CD8-positive, alpha-beta memory T cell (primary cell): ENCODE measurements at places on chromosomes 16 and 17. TPM values are rescaled to one million over a fixed set of nuclear protein-coding genes. Genes with fewer than 3 reads are reported as not detected.
A peak's percentile ranks its signal among the peaks of the same experiment; 100 is the strongest.

The TLCD3B gene
- not detected for polyA plus RNA-seq

DNA sequence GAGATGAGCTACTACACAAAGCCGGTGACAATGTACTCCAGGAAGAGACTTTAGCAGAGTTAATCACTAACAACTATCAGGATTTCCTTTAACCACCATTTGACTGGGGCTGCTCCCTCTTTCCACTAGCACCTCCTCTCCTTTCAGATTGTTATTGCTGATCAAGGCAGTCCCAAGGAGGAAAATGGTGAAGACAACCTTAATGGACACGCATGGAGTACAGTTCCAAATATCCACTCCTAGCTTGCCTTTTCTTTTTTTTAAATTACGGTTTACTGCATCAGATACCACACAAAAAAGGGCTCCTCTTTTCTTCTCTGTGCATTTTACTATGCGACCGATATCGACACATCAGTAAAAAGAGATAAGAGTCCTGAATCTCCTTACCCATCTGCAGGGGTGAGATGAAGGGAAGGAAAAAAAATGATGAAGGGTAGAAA lies 30.9 kb downstream of the FAM222B start:
- no peak for DNase-seq

DNA sequence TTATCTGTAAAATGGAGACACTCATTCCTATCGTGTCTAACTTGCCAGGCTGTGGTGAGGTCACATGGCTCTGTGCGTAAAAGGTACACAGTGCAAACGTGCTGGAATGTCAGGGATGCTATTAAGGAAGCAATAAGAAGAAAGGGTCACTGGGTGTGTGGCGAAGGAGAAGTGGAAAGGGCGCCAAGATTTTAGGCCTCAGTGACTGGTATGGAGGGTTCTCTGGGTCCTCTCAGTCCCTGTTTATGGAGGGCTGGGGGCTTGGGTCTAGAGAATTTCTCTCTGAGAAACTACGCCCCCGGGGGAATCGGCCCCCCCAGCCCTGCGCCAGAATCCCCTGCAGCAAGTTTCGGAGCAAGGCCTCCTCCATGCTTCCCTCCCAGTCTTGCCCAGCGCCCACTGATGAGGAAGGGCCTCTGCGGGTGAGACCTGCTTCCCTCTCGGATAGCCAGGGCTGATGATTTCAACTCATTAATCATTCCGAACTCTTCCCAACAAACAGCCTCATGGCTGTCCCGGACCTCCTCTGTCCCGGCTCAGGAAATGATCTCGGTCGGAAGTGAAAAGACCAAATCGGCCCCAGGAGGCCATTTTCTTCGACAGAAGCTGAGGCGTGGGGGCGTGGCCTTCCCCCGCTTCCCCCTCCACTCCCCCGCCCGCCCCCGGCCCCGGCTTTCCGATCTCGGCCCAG lies 1.2 kb upstream of the HEXIM1 start:
- peak; percentile 58 for DNase-seq

GRCh38 chr17:80860101-80860671 lies 131.5 kb upstream of the CHMP6 start:
- no peak for DNase-seq

DNA sequence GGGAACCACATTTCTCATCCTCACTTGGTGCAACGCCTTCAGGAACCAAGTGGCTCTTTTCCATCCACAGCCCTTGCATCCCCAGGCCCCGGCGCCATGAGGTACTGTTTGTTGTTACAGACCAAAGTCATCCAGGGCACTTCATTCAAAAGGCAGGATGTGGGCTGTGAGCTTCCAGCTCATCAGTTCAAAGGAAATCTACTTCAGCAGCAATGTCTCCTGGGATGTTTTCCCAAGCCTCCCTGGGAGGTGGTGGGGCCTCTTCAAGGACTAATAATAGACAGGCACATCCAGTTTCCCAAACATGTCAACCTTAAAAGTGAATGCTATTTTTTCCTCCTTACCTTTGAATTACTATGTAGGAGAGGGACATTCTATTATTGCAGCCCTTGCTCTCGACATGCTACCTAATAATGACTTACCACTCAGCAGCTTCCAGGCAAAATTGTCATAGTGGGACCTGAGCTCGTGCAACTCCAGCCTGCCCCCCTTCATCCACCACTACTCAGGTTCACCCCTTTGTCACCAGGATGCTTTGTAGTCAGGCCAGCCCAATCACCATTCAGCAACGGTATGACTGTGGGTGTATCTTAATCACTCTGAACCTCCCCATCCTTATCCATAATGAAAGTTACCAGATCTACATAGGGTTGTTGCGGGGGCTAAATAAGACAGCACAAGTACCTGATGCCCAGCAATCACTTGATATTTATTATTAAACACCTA lies 1.7 kb upstream of the PRKCB start:
- no peak for DNase-seq

- no peak for DNase-seq
Observed at GRCh38 chr17:238964-239259, 57.5 kb upstream of the DOC2B start.

DNA sequence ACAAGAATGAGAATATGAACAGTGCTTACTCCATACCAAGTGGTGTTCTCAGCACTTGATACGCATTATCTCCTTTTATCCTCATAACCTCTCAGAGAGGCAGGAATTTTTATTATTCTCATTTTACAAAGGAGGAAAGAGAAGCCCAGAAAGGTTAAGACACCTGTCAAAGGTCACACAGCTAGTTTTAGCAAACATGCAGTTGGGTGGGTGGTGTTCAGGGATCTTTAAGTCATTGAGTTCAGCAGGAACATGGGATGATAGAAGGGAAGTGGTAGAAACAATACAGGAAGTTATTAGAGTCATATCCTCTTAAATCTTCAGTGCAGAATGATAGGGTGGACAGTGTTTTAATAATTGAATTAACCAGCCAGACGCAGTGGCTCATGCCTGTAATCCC lies 95.4 kb downstream of the IRX3 start:
- DNase-seq = no peak

DNA sequence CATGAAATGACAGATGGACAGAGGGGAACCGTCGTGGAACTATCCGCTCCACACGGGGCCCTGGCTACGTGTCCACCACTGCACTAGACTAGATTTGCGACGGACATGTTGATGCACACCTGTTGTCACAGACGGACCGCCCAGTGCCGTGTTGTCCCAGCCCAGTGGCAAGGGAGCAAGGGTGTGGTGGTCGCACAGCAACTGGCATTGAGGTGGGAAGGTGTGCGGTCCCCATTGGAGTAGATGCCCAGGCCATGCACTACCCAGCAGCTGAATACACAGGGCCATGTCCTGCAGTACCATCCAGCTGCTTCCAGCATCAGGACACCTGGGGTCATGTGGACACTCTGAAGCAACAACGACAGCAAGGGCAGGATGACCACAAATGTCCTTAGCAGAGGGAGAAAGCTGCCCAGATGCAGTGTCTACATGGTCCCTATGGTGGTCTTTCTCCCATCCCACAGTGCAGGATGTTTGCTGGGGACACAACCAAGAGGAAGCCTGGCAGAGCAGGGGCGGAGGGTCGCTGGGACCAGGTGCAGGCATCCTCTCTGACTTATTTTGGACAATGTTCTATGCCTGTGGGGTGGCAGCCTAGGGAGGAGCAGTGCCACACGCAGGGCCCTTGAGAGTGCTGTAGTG lies 8.8 kb downstream of the FOXF1 start:
- no peak for DNase-seq

- DNase-seq = no peak
Observed at GRCh38 chr16:6643080-6643686, 689.5 kb upstream of the RBFOX1 start.

DNA sequence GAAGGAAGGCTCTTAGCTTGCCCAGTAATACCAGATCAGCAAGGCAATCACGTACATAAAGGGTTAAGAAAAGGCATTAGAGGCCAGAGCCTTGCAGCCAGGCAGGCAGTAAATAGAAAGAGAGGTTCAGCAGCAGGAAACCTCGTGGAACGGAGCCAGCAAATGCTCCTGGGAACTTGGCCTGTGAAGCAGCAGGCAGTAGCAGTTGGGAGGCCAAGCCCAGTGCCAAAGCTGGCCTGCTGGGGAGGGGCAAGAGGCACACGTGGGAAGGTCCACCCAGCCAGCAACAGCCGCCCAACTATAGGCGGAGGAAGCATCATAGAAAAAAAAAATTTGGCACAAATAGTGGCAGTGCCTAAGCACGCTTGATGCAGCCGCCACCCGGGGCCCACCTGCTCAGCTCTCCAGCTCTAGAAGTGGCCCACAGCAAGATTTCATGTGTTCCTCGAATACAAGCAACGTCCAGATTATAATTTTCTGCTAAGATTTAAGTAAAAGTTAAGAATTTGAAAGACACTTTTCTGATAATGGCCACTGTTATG lies 2339.5 kb downstream of the TP53TG3F start:
- DNase-seq = no peak

- no peak for DNase-seq
Observed at GRCh38 chr16:27595993-27596392, 46.0 kb downstream of the KATNIP start.

DNA sequence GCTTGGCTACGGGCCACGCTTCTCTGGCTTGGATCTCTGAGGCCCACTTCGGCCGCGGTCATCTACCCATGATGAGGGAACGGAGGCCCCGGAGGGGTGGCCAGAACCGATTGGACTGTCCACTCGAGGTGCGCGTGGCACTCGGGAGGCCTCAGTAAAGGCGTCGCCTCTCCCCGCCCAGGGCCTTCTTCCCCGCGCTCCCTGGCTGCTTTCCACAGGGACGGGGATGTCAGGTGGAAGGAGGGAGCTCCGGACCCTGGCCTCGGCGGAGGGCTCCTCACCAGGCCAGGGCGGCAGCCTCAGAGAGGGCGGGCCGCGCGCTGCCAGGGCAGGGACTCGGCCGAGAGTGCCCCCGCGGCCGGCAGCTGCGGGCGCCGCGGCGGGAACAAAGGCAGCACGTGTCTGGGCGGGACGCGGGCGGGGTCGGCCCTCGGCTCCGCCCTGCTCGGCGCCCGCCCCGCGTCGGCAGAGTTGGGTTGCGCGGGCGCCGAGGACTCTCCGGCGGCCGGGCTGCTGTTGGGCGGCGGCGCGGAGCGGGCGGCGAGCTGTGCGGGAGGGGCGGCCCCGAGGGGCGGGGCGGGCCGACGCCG lies 587 bp upstream of the CDK5R1 start:
- peak; percentile 72 for DNase-seq

The CLEC10A gene
- polyA plus RNA-seq = not detected

The EMP2 gene
- polyA plus RNA-seq = not detected

DNA sequence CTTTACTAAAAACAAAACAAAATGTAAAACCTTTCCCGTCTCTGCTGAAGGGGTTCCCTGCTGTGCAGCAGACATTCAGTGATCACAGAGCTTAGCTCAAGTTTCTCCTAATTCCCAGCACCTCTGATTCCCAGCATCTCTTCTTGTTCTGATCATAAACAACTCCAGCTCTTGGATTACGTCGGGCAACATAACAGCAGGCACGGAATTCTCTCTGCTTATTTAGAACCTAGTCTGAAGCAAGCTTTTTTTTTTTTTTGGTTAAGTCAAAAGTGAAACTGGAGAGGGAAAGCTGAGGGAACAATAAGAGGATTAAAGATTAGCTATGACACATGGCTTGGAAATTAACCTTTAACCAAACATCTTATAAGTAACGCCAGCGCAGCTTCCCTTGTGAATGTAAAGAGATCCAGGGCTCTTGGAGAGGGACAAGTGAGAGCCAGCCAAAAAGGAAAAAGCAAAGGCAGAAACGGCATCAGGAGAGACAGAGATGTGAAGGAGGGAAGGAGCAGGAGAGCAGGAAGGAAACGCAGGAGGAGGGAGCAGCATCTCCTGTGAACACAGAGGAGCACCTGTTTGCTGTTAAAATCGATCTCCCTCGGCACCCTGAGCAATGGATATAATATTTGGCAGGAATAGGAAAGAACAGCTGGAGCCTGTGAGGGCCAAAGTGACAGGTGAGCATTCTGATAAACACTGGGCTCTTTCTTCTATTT lies at the start of gene BCO1:
BCO1 (plus strand) TSS at position 394 of the 716 bp plus-strand sequence; CDS start at position 614, 220 bp downstream.
- no peak for DNase-seq

DNA sequence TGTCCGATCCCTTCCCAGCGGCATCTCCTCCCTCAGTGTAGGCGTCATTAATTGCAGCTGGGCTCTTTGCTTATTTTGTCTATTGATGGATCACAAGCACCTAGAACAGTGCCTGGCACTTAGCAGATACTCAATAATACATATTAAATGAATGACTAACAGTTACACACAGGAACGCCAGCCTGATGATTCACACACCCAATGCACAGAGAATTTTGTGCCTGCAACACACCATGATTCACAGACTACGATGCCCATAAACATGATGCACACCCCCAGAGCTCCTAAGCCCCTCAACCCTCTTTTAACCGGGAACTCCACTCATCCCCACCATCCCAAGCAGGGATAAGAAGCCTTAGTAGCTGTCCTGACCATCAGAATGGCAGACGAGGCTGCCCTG lies 66.6 kb upstream of the TMEM97 start:
- no peak for DNase-seq

The C17orf50 gene
- polyA plus RNA-seq = not detected

The TBC1D26 gene
- polyA plus RNA-seq = 0.23 TPM

The CD300C gene
- polyA plus RNA-seq = not detected

- no peak for DNase-seq
Observed at GRCh38 chr17:43976963-43977837, 23.5 kb upstream of the PYY start.

- no peak for DNase-seq
Observed at GRCh38 chr17:80297996-80298560, 37.4 kb downstream of the RNF213 start.

DNA sequence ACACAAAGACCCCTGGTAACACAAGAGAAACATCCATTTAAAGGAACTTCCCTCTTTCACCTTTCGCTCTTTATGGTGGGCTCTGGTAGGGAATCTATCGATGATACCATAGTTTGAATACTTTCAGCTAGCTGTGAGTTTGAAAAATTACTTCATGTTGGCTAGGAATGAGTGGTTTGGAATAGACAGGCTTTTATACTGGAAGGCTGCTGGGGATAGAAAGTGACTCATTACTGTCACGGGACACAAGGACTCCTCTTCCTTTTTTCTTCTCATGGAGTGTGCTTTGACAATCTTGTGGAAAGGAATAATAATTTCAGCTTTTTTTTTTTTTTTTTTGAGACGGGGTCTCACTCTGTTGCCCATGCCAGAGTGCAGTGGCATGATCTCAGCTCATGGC lies 76.9 kb downstream of the CYB561 start:
- DNase-seq = no peak

DNA sequence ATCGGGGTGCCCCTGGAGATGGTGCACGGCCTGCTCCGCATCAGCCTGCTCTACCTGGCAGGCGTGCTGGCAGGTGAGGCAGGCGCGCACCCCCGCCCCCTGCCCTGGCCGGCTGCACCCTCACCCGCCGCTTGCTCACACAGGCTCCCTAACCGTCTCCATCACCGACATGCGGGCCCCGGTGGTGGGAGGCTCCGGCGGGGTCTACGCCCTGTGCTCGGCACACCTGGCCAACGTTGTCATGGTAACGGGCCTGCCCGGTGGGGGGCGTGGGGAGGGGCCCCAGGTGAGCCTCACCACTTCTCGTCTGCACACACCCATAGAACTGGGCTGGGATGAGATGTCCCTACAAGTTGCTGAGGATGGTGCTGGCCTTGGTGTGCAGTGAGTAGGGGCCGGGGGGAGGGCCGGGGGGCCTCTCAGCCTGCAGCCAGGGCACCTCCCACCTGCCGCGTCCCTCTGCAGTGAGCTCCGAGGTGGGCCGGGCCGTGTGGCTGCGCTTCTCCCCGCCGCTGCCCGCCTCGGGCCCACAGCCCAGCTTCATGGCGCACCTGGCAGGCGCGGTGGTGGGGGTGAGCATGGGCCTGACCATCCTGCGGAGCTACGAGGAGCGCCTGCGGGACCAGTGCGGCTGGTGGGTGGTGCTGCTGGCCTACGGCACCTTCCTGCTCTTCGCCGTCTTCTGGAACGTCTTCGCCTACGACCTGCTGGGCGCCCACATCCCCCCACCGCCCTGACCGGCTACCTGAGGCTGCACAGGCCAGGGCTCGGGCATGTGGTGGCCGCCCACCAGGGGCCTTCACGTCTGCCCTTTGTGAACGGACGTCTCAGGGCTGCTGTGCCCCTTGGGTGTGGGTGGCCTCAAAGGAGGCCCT lies 2.1 kb downstream of the RHBDL1 start:
- no peak for DNase-seq
